ENCODE measurements at places on chromosomes 12 and 14.

DNA sequence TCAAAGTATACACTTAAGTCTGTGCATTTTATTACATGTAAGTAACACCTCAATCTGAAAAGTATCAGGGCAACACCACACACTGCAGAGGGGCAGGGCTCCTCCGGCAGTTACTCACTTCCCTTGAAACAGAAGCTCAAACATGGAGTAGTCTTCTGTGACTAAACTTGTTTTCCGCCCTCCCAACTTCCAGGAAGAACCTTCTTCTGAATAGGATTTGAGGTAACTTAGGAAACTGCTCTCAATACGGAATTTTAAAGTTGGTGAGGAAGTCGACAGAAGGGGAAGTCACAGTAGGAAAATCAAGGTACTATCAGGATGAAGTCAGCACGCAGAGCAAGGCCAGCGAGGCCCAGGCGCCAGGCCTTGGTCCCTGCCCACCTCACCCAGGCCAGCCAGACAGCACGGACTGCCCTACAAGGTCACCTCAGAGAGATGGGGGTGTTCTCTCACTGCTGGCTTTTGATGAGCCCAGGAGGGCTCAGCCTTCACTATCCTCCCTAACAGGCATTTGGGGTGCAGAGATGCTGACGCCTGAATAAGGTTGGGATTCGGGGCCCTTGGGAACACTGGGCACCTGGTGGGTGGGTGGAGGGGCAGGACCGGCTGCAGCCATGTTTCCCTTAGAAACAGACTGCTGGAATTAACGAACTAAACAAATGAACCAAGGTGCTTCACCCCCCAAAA lies 5.8 kb downstream of the ANKRD9 start:
- DNase-seq, result no peak

GRCh38 chr14:90235179-90235976 lies 21.0 kb upstream of the PSMC1 start:
- peak; percentile 70 for DNase-seq

DNA sequence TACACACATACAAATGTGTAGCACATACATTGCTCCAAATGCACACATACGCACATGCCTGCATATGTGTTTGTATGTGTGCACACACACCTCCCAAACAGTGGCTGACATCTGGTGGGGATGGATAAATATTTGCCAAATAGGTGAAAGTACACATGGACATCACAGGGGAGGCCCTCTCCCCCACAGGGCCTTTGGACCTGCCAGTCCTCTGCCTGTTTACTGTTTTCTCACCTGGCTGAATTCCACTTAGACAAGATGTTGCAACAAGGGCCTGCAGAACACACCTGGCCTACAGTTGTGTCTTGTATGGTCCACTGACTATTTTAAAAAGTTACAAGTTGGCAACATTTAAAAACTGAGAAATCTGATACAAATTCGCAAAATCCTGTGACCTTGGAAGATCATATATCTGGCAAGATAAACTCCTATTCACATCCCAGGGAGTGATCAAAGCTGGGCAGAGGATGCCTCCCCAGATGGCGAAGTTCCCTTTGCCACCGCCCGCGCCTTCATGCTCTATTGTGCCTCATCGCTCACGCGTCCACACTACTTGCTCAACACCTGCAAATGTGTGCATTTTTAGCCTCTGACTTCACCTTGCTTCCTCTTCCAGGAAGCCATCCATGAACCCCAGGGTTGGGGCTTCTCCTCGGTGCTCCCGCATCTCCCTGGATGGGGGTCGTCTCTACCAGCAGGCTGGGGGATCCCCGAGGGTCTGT lies 118.4 kb upstream of the FZD10 start:
- no peak for DNase-seq

DNA sequence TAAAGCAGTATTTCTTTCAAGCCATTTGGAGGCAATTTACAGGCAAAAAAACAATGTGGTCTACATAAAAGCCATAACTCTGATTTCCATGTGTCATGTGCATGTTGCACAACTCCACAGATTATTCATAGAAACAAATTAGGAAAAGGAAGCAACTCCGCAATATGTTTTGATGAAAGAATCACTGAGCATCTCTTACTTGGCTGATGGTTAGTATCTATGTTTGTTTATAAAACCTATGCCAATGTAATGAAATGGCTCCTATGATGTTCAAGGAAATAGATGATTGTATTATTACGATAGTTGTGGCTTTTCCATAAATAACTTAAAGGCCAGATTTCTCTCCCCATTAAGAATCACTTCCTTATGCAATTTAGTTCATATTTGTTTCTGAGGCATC lies 373.7 kb downstream of the CCDC91 start:
- no peak for DNase-seq

DNA sequence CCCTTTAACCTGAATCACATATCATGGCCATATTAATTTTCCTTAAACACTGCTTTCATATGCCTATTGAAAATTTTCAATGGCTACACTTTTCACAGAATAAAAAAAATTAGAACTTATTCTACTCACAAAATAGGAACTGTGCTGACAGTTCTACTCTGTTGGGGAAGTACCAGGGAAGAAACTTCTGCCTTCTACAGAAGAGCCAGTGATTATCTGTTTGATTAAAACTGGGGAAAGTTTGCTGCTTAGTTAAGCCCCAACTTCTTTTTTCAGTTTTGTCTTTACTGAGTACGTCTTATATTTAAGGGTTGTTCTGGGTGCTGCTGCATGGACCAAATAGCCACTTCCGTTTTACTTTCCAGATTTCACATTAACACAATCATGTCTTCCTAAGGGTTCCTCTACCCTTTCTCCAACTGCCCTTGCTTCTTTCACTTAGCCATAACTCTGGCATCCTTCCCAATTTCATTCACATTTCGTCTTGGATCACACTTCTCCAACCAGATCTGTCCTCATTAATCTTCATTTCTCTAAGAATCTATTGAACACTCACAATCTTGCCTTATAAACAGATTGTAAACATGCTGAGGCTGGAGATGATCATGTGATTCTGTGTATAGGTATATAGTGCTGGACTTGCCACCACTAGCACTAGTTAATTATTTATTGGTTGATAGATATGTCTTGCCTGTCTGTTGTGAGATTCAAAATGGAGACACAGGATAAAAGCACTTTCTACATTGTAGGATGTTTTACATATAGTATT lies 1.9 kb upstream of the SEL1L start:
- no peak for DNase-seq

- DNase-seq, result no peak
Measured at GRCh38 chr12:88241862-88242570, 99.9 kb downstream of the TMTC3 start.

DNA sequence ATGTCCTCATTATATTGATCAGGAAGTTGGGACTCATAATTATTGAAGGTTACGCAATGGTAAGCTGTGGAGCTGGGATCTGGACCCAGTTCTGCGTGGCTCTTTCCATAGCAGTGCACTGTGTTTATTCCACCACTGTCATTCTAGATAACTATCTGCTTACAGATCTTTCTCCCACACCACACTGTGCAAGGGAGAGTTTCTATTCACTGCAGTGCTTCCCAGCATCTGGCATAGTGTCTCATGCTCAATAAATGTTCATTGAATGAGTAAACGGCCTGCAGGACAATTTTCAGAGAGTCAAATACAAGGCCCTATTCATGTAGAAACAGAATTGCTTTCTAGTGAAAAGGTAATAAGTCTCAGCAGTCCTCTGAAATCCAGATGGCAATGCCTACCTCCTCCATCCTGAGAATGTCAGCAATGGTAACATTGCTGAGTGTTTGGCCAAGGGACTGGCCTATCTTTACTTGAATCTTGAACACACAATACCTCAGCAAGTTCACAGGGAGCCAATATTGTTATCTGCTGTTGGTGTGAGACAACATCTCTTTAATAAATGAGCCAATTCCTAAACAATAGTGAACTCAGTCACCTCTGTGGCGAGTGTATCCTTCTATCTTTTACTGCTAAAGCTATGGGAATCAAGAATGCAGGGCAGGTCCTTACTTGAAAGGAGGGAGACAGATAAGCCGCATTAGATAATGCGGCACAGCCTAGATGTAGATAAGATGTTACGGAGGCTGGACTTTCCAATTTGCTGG lies 332.4 kb upstream of the PRICKLE1 start:
- no peak for DNase-seq

- no peak for DNase-seq
Measured at GRCh38 chr12:513446-513845, 53.7 kb downstream of the B4GALNT3 start.

DNA sequence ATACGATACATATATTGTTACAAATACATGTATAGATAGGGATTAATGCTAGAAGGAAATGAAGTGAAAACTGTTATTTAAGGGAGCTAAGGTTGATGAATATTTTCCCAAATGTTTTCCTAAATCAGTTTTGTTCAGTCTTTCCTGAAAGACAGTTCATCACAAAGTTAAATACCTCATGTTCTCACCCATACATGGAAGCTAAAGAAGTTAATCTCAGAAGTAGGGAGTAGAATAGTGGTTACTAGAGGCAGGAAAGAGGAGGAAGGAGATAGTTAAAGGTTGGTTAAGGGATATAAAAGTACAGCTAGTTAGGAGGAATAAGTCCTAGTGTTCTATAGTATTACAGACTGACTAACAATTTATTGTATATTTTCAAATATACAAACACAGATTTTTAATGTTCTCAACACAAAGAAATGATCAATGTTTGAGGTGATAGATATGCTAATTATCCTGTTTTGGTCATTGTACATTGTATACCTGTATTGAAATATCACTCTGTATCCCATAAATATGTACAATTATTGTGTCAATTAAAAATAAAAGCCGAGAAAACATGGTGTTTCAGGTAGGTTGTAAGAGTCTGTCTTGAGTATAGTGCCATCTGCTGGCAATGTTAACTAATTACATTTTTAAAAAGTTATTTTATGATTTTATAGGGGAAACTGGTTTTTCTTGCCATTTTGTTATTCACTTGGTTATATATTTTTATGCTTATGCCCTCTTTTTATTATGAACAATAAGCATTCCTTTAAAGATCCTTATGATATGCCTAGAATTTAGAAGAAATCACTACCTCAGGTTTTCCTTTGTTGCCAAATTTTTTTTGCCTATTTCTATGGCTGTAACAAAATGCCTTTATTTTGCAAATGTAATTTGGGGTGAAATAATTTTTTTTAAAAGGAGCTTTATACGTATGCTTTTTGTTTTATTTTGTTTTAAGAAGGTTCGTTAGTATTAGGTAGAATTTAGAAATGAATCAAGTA lies 26.9 kb downstream of the ZDHHC17 start:
- DNase-seq, result peak; percentile 62

DNA sequence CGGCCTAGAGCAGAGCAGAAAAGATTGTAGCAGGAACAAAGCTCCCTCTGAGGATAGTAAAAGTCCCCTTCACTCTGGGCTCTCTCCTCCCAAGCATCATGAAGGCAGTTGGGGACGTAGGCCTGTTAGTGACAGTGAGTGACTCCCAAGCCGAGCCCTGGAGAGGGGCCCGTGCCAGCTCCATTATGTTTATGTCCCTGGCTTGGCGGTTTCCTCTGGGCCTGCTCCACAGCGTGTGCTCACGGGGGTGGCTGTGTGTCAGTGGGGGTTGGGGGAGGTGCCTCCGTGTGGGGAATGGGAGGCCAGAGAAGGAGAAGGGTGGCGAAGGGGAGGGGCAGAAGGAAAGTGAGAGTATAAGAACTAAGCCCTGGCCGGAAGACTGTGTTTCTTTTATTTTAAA lies 170.0 kb upstream of the VASH1 start:
- DNase-seq, result no peak

- no peak for DNase-seq
Measured at GRCh38 chr14:92525322-92526095, 11.9 kb downstream of the RIN3 start.

- peak; percentile 16 for DNase-seq
Measured at GRCh38 chr12:104695453-104696148, 238.9 kb downstream of the CHST11 start.

- DNase-seq, result no peak
Measured at GRCh38 chr14:99063620-99064225, 208.3 kb downstream of the BCL11B start.

DNA sequence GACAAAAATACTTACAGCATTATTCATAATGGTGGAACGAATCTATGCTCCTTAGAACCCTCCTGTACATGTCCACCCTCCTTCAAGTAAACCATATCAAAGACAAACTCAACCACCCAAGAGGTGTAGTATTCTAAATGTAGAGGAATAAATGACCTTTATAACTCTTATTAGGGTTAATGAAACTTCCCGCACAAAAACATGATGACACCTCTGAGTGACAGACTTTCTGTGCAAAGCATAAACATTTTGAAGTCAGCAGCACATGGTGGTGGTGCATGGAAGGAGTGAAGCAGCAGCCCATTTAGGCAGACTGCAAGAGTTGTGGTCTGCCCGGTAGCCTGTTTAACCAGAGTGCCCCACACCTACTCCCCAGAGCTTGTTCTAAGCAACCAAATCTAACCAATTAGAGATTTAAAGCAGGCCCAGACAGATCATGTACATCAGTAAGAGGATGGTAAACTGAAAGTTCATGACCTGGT lies 615 bp upstream of the ASB8 start:
- DNase-seq, result no peak

- DNase-seq, result no peak
Measured at GRCh38 chr14:77870646-77871045, 70.7 kb downstream of the ADCK1 start.

DNA sequence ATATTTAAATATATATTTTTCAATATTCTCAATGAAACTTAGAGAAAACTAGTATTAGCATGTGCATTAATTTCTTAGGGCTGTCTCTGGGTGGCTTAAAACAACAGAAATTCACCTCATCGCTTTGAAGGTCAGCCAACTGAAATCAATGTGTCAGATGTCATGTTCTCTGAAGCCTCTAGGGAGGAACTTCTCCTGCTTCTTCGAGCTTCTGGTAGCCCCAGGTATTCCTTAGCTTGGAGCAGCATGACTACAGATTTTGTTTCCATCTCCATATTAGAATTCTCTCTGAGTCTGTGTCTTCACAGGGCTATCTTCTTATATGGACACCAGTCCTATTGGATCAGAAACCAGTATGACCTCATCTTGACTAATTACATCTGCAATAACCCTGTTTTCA lies 221.5 kb downstream of the PDZRN4 start:
- DNase-seq, result no peak

- DNase-seq, result no peak
Measured at GRCh38 chr12:12883369-12884001, 7.9 kb upstream of the GPRC5A start.

GRCh38 chr14:100297320-100298300 lies 8.6 kb downstream of the SLC25A29 start:
- DNase-seq, result peak; percentile 52

DNA sequence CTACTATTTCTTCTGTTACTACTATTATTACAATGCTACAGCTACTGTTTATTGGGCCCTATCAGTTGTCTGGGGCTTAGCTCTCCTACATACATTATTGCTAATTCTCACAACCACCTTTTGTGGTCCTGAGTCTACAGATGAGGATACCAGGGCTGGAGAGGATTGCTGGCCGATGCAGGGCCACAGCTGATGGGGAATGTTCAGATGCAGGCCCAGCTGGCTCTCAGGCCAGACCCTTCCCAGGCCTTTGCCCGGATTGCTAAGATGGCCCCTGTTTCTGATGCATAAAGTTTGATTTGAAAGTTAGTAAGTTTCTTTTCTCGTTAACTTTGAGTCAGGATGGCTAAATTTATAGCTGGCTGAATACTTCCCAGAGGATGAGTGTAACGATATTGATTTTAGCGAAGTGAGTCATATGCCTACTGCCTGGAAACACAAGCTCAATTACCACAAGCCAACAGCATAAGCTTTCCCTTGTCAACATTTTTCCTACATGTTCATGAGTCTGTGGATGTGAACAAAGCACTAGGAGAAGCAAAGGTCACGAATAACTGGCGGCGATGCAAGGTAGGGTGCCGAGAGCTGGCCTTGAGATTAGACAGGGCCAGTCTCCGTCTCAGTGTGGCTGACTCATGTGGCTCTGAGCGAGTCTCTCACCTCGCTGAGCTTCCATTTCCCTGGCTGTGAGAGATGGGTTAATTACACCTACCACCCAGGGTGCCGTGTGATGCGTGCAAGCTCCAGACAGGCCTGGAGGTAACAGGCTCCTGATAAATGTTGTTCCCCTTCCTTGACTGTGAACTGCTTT lies 111.0 kb downstream of the BEGAIN start:
- DNase-seq, result no peak

Data from hematopoietic multipotent progenitor cell treated with erythropoietin and hydrocortisone succinate and interleukin-3 and kit ligand, for 8 days (in vitro differentiated cells).